ENCODE measurements at places on chromosomes 1 and 21. TPM values are rescaled to one million over a fixed set of nuclear protein-coding genes. Genes with fewer than 3 reads are reported as not detected.

Gene GPR153
- total RNA-seq, result 0.50 TPM

Gene SZRD1
- 212 TPM for total RNA-seq

Gene CD58
- total RNA-seq, result 8.6 TPM

GRCh38 chr1:10687782-10688408 lies 108.6 kb downstream of the CASZ1 start:
- no peak for DNase-seq

DNA sequence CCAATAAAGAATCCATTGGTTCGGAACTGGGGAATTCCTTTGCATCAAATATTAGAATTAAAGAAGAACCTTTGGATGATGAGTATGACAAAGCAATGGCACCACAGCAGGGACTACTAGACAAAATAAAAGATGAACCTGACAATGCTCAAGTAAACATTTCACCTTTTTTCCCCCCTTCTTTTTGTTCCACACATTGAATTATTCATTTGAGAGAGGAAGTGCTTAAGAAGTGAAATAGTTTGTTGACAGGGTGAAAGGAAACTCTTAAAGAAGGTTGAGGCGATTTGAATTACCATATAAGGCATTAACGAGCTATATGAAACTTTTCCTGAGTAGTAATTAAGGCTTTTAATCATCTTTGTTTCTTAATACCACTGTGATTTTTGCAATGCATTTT lies 93.1 kb downstream of the ZMYM4 start:
- no peak for DNase-seq

- DNase-seq, result no peak
These were observed 38.2 kb downstream of the TP73 start for GRCh38 chr1:3690282-3691065.

DNA sequence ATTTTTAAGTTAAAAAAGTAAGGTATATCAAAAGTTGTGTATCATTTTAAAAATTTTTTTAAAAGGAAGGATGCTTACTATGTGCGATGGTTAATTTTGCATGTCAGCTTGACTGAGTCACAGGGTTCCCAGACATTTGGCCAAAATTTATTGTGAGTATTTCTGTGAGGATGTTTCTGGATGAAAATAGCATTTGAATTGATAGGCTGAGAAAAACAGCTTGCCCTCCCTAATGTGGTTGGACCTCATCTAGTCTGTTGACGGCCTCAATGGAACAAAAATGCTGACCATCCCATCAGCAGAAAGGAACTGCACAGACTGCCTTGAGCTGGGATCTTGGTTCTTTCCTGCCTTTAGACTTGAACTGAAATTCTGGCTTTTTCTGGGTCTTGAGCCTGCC lies 724.5 kb downstream of the NCAM2 start:
- DNase-seq, result no peak

DNA sequence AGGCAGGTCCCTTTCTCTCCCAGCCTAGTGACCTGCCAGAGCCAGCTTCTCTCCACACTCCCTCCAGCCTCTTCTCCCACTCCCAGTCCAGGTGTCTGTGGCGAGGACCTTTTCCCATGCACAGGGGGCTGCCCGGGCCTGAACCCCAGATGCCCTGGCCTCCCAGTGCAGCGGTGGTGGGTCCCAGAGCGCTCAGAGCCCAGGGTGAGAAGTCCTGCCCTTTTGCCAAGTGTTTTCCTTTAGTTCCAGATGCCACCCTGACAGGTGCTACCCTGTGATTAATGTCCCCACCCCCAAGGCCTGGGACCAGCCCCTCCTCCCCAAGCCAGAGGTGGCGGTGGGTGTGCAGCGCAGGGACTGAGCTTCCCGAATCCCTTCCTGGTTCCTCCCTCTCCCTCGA lies 90.4 kb downstream of the PAX7 start:
- no peak for DNase-seq

DNA sequence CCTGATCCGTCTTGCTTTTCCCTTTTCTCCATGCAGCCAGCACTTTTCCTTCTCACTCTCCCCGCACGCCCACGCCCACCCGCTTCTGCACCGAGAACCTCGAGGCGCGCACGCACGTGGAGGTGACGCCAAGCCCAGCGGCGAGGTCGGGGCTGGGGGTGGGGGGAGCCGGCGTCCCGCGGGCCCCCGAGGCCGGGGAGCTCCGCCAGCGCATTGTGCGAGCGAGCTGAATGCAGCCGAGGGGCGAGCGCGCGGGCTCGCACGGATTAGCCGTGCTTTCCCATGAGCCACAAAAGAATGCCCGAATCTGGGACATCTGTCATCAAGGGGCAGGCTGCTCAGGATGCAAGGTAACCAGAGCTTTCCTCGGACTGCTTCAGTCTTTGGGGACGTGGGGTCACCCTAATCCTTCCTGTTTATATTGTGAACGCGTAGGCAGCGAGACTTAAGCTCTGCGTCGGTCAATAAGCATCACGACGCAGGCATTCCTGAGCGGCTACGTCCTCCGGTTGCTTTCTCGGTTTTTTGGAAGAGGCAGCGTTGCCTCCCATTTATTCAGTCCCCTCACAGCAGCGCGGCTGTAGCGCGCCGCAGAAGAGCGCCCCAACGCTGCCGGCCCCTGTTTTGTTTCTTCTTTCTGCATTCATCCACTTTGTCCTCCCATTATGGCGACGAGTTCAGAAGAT lies 67.3 kb upstream of the AKT3 start:
- peak; percentile 30 for DNase-seq

GRCh38 chr1:61227857-61228550 lies 145.6 kb downstream of the NFIA start:
- no peak for DNase-seq

DNA sequence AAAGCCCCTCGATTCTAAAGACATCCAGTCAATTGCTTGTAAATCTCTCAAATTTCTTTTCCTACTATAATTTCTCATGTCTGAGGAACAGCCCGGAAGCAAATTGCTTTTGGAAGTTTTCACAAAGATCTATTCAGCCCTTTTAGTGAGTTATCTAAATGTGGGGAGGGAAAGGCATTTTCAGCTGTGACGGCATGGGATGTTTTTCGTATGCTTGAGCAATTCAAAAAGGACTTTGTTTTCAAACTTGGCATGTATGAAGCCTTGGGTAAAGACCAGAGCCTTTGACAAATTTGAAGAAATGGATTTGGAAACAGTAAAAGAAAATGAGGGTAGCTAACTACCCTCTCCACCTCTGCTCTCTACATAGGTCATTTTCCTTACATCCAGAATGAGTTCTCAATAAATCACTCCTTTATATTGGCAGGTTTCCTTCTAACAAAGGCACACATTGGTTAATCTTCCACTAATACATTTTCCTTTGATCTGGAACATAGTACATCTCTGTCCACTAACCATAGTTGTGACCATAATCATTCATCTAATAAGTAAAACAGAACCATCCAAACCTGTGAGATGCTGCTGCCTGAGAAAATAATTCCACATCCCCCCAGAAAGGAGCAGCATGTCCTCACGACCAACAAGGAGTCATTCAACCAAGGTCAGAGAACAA lies 66.1 kb upstream of the ADAM30 start:
- no peak for DNase-seq

DNA sequence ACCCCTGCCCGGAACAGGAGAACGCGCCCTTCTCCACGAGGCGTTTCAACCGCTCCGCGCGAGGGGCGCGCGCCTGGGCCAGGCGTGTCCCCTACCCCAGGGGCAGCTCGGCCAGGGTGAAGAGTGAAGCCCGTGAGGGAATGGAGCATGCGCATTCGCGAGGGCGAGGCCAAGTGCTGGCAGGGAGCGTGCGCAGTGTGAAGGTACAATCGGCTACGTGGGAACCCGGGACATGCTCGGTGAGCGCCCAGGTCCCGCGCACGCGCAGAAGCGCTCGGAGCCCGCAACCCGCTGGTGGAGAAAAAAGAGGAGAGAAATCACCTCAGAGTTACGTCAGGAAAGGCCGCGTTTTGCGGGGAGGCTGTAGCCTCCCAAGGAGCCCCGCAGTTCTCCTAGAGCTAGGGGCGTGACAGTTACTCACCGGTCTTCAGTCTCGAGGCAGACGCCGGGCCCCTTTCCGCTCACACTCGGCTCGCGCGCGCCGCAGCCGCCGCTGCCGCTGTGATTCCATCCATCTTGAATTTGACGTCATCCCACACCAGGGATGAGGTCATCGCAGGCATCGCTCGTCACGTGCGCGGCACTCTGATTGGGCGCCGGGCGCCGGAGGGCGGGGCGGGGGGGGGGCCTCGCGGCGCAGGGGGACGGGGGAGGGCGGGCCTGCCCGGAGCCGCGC lies at the start of gene ZBTB21:
Gene ZBTB21, minus strand, starts transcription at position 530 of the 676 bp plus-strand sequence. CDS start 16,265 bp downstream, outside the sequence.
- peak; percentile 98 for DNase-seq
